Epithelial cell of proximal tubule (primary cell): ENCODE measurements at places on chromosomes 1 and 21.
A peak's percentile ranks its signal among the peaks of the same experiment; 100 is the strongest.

DNA sequence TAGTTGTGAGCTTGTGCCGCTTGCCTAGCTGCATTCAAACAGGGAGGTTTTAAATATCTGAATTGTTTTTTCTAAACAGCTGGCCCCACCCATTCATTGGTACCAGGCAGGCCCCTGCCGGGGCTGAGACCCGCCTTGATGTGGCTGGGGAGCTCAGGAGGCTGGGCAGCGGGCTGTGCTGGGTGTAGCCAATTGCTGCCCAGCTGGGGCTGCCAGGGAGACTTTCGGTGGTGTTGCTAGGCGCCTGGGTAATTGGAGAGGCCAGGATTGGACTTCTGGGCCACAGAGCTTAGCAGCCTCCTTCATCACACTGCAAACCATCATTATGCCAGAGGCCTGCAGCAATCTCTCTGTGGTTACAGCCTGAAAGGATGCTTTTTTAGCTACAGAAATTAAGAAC is 12.2 kb downstream of the RHBDL2 start:
- no peak for DNase-seq

DNA sequence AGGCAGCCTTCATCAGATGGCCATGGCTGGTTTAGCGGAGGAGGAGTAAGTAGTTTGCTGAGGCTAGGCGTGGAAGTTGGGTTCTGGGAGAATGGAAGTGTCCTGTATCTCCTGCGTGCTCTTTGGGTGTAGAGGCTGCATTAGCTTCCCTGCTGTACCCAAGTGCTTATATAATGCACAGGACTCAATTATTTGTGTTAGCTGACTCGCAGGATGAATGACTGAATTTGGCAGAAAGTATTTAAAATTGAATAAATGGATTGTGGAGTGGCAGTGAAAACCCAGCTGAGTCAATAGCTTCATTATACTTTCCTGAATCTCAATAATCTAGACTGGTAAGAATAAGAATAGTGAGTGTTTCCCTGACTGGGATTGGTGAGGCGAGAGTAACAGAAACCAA is 13.8 kb downstream of the DNTTIP2 start:
- no peak for DNase-seq

- no peak for DNase-seq
These were observed 7.2 kb upstream of the SLX9 start for GRCh38 chr21:44932408-44933181.

DNA sequence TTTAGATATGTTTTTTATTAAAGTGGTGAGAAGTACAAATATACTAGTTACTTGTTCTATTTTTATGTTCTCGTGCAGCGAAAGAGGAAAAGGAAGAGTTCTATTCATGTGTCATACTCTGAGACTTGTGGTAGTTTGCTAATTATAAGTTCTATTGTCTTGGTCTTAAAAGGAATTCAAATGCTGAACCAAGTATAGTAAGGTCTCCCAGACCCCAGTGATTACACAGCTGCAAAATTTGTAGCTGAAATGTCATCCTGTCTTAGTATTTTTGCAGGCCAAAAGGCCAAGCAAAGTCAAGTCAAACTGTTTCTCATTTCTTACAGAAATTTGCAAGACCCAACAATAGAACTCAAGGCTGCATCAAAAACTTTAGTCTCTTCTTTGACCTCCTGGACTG is 268.7 kb downstream of the CHRM3 start:
- DNase-seq: no peak

DNA sequence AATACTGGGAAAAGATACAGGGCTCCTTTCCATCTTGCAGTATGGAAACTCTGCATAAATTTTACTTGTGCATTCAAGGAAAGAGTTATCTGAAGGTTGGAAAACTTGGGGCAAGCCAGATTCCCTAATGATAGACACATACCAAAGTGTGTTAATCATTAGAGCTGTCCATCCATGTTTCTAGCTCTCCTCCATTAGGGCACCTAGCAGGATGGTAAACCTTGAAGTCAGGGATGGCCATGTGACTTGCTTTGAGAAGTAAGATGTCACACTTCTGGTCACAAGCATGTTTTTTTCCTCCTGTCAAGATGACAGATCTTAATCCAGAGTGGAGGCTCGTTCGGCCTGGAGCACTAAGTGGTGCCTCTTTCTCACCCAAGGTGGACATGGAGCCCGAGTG is 241.9 kb upstream of the RUNX1 start:
- DNase-seq: peak; percentile 52

- no peak for DNase-seq
These were observed 28.9 kb downstream of the FAF1 start for GRCh38 chr1:50930965-50931737.

DNA sequence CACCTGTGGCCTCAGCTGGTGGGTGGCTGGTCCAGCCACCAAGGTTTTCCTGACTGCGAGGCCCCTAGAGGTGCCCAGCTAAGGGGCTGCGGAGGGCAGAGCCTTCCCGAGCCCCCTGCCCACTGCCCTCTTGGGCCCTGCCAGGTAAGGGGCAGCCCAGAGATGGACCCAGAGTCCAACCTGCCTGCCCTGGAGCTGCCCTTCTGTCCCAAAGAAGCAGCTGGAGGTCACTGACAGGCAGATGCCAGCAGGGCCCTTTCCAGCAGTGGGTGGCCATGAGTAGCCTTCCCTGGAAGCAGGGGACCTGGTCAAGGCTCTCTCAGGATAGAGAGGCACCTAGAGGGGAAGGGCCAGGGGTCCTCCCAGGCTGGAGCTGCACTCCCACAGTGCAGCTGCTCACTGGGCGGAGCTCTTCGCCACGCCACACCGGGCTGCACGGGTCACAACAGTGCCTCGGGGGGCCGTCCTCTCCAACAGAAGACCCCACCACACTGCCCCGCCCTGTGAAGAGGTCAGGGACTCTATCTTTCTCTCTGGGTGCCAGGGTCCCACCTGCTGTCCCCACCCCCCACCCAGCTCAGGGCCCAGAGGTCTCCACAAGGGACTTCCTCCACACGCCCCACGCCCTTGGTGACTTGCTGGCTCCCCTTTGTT is 10.9 kb upstream of the GNB1 start:
- DNase-seq: no peak

DNA sequence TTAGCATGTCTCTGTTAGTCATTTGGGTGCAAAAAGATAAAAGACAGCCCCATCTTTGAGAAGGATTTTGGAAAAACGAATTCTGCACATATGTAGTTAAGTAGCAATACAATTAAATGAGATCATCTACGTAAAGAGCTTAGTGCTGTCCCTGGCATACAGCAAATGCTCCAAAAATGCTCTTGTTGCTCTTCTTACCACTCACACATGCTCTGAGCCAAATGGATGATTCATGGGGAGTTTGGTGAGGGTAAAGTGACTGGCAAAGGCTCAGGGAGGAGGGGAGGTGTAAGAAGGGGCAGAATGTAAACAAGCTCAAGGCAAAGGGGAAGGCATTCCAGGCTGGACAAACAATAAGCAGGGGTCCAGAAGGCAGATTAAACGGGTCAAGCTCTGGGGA is 191.9 kb downstream of the AK5 start:
- DNase-seq: peak; percentile 51

DNA sequence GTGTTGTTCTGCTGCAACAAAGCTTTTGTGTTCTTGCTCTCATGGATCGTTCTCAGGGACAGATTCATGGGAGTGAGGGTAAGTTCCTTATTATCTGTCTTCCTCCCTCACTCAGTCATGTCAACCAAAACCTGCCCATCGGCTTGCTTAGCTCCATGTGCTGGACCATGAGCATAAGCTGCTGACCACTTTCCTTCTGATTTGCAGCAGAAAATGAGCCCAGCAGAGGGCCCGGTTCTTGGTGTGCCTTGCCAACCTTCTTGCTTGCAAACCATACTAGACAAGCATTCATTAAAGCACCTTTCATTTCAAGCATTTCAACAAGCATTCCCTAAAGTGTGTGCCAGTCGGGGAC is 64.0 kb upstream of the COA6 start:
- no peak for DNase-seq

DNA sequence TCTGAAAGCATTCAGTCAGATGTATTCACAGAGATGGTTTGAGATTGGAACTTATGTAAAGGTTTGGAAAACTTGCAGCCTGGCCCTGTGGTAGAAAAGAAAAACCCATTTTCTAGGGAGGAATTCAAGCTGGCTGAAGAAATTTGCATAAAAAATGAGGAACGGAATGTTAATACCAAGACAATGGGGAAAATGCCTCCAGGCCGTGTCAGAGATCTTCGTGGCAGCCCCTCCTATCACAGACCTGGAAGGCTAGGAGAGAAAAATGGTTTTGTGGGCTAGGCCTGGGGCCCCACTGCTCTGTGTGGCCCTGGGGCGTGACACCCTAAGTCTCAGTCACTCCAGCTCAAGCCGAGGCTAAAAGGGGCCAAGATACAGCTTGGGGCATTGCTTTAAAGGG is 26.7 kb downstream of the NME7 start:
- no peak for DNase-seq

- DNase-seq: no peak
These were observed 101.5 kb upstream of the TLR5 start for GRCh38 chr1:223244366-223245103.

- no peak for DNase-seq
These were observed 19.8 kb downstream of the ASPM start for GRCh38 chr1:197126691-197127090.

GRCh38 chr1:230136453-230137336 is 69.7 kb downstream of the GALNT2 start:
- no peak for DNase-seq

DNA sequence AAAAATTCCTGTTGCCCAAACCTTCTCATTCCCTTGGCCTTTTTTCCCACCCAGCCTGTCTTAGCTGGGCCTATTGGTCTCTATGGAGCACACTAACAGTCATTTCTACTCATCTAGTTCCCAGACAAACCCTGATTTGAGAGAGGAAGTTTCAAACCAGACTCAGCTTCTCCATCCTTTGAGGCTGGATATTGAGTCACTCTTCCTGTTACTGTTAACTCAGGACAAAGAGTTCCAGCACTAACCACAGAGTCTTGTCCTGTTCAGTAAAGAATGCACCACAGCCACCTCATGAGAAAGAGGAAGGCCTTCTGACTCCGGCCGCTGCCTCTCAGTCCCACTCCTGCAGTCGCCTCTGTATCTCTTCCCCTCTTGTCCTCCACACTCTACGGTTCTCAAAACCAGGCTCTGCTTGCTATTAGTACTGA is 137.8 kb downstream of the PTPRC start:
- peak; percentile 66 for DNase-seq

- no peak for DNase-seq
These were observed 189.1 kb downstream of the CLIC6 start for GRCh38 chr21:34857874-34858273.

DNA sequence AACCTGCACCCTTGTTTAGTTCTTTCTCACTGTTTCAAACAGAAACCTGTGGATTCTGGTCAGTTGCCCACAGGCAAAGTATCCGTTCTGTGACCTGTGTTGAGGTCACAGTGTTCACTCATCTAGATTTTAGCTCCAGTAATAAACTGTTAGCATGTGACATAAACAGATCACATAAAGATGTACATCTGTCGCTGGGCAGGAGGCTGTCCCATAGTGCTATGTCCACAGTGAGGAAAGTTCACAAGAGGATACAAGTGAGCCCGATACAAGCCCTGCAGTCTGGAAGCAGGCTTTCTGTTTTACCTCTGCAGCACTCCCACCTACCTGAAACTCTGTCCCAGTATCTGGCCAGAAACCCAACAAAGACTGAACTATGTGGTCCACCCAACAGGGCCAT is 28.4 kb downstream of the LMX1A start:
- DNase-seq: no peak

DNA sequence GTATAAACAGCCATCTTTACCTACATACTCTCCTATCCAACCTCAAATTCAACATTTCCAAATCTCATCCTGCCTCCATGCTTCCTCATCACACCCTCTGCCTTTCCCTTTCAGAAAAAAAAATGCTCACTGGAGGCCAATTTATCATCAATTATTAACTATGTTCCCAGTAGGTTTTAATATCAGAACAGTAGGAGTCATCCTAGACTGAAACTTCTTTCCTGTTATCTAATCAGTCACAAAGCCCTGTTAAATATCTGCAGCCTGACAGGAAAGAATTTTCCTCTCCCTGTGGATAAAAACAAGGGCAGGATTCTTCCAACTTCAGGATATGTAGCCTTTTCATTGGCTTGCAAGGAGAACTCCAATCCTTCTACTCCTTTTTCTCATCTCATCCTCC is 28.4 kb downstream of the EGLN1 start:
- DNase-seq: no peak

DNA sequence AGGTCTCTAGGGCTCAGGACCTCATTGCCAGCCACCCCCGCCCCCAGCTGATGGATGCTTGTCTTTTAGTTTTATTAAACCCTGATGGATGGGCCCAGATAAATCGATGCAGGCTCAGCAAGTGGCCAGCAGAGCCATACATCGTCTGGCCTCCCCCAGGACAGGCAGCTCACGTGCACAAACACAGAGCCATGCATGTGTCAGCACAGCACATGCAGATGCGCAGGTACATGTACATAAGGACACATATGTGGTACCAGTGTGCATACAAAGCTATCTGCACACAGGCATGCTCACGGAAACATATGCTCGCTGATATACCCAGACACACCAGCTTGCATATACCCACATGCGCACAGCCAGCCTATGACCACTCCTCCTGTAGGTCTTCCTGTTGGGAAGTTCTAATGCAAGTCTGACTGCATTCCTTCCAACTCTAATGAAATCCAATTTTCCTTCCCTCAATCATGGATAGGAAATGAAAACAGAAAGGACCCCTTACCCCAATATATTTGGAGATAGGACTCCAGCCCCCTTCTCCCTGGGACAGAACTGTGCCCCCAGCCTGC is 897 bp downstream of the COL16A1 start:
- no peak for DNase-seq

- peak; percentile 80 for DNase-seq
These were observed 76.8 kb upstream of the AKT3 start for GRCh38 chr1:243926803-243927245.

GRCh38 chr1:160752924-160753323 is 13.9 kb downstream of the SLAMF7 start:
- DNase-seq: no peak

- DNase-seq: no peak
These were observed 25.3 kb upstream of the IFI16 start for GRCh38 chr1:158984386-158984785.

DNA sequence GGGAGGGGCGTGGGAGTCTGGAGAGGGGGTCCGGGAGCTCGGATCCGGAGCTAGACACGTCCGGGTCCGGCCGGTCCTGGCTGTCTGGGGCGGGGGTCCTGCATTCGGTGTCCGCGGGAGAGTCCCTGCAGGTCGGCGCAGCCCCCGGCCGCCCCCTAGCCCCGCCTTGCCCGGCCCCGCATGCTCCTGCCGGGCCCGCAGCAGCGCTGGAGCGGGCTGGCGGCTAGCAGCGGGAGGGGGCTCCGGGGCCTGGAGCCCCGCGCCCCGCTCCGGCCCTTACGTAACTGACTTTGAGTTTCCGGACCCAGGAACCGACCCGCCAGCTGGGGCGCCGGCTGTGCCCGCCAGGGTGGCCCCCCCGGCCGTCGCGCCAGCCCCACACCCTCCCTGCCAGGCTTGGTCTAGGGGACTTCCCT is 26.9 kb upstream of the EPB41 start:
- no peak for DNase-seq

DNA sequence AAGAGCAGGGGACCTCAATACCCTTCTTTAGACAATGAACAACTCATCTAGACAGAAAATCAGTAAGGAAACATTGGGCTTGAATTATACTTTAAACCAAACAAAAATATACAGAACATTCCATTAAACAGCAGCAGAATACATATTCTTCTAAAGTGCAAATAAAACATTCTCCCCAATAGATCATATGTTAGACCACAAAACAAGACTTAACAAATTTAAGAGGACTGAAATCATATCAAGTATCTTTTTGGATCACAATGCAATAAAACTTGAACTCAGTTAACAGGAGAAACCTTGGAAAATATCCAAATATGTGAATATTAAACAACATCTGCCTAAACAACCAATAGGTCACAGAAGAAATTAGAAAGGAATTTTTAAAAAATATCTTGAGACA is 47.7 kb upstream of the HP1BP3 start:
- DNase-seq: no peak
